ENCODE measurements at places on chromosomes 7 and 10. TPM values are rescaled to one million over a fixed set of nuclear protein-coding genes. Genes with fewer than 3 reads are reported as not detected.

- no peaks in the 10 kb centered on the region for H3K36me3 ChIP-seq
- H3K27me3 ChIP-seq = no peaks in the 10 kb centered on the region
- no peak for DNase-seq
- H3K4me3 ChIP-seq = no peak overlapping the region
Measured at GRCh38 chr7:120792861-120793130, 65.1 kb downstream of the TSPAN12 start.

GPR26 gene
- total RNA-seq = not detected

GRCh38 chr7:27171325-27171636 lies 2.8 kb downstream of the HOXA10 start:
- H3K36me3 ChIP-seq = no peaks in the 10 kb centered on the region
- H3K4me3 ChIP-seq = no peak overlapping the region
- H3K27me3 ChIP-seq = peaks cover 2% of the 10 kb centered on the region
- no peak overlapping the region for H3K27ac ChIP-seq
- peak; percentile 28 for DNase-seq

GRCh38 chr7:83142365-83142764 lies 20.3 kb downstream of the PCLO start:
- H3K4me3 ChIP-seq = no peak overlapping the region
- H3K27me3 ChIP-seq = no peaks in the 10 kb centered on the region
- DNase-seq = no peak

PRF1 gene
- total RNA-seq = not detected

IL2RA gene
- not detected for total RNA-seq
